ENCODE measurements at places on chromosomes 2 and 18. TPM values are rescaled to one million over a fixed set of nuclear protein-coding genes. Genes with fewer than 3 reads are reported as not detected.

Gene GAL3ST2
- 0.53 TPM for total RNA-seq

Gene CCDC88A
- 9.6 TPM for total RNA-seq

Gene THOC1
- total RNA-seq: 111 TPM

Gene EML4
- total RNA-seq: 82.2 TPM

Gene XDH
- 0.07 TPM for total RNA-seq

DNA sequence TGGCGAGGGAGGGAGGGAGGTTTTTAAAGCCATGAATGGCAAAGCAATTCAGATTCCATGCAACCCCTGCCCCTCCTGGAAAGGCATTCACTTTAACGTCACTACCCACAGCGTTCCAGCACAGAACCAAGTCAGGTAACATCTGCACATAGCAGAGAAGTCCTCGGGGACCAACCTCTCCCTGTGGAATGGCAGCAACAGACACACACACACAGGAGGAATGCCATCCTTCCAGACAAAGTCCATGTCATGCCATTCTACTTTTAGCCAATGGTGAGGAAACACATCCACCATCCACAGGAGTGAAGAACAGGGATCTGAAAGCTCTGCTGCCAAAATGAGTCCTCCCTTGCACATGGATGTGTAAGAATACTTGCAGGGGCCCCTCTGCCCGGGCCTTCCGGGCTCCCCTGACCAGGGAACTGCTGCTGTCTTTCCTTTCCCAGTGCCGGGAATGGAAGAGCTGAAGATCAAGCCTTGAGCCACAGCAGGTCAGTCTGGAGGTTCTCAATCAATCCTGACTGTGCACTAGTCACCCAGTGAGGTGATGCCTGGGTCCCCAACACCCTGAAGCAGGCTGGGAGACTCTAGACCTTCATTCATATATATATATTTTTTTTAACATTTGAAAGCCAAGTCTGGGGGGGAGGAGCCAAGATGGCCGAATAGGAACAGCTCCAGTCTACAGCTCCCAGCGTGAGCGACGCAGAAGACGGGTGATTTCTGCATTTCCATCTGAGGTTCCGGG is 63.7 kb downstream of the UXS1 start:
- H3K4me3 ChIP-seq: no peak overlapping the region
- H3K4me1 ChIP-seq: peaks cover 30% of the 10 kb centered on the region
- H3K36me3 ChIP-seq: peaks cover 13% of the 10 kb centered on the region
- no peak for DNase-seq
- H3K27me3 ChIP-seq: no peaks in the 10 kb centered on the region

DNA sequence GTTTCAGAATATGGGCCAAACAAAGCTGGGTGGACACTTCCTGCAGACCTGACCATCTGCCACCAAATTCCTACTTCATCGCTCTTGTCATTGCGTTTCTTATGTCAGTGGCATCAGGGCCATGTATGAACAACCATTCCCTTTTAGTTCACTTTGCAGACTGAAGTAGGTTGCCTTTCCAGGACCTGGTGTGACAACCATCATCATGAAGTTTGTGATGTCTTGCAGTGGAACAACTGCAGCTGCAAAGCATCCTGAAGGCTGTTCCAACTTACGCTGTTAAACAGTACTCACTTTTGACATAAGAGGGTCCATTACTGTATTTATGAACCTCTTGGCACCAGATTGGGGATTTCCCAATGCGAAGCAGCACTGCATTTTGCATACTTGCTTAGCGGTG is 511.6 kb downstream of the ARHGAP15 start:
- no peak overlapping the region for H3K27ac ChIP-seq
- peaks cover 2% of the 10 kb centered on the region for H3K4me1 ChIP-seq
- no peaks in the 10 kb centered on the region for H3K27me3 ChIP-seq
- DNase-seq: no peak

- no peaks in the 10 kb centered on the region for H3K4me1 ChIP-seq
- H3K4me3 ChIP-seq: no peak overlapping the region
- DNase-seq: no peak
- H3K36me3 ChIP-seq: no peaks in the 10 kb centered on the region
These were observed 479.9 kb upstream of the TNP1 start for GRCh38 chr2:217339753-217340152.

DNA sequence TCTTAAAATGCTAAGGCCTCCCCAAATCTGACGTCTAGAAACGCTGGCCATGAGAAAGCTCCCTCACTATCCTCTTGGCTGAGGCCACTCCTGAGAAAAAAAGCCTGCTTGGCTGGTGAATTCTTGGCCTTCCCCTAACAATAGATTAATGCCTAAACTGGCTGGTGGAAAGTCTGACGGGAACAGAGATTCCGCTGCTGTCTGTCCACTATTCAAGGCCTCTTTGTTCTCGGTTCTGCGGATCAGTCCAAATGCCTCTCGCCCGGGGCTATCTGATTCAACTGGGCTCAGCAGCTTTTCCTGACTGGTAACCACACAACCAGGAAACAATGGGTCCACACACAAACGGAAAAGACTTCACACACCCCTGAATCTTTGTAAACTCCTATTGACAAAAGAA is 27.2 kb downstream of the PXDN start:
- no peak overlapping the region for H3K27ac ChIP-seq
- H3K27me3 ChIP-seq: no peaks in the 10 kb centered on the region
- H3K4me3 ChIP-seq: no peak overlapping the region
- no peaks in the 10 kb centered on the region for H3K36me3 ChIP-seq

DNA sequence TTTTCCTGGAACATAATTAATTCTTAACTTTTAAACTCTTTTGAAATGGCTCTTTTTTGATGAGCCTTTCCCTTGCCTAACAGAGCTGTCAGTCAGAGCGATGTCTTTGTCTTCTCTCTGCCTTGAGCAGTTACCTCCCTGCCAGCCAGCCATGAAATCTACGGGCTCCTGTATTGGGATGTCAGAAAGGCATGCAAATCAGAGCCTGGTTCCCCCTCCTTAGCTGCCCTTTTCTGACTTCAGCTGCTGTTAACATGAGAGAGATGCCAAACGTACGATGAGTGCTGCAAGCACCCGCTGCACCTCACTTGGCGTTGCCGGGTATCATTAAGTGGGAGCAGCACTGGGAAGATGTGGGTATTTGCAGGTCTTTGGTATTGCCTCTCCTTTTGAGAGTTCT is 131.4 kb upstream of the BOD1L2 start:
- no peaks in the 10 kb centered on the region for H3K36me3 ChIP-seq
- H3K4me1 ChIP-seq: peaks cover 27% of the 10 kb centered on the region
- no peak overlapping the region for H3K27ac ChIP-seq
- no peak for DNase-seq
- no peak overlapping the region for H3K4me3 ChIP-seq

DNA sequence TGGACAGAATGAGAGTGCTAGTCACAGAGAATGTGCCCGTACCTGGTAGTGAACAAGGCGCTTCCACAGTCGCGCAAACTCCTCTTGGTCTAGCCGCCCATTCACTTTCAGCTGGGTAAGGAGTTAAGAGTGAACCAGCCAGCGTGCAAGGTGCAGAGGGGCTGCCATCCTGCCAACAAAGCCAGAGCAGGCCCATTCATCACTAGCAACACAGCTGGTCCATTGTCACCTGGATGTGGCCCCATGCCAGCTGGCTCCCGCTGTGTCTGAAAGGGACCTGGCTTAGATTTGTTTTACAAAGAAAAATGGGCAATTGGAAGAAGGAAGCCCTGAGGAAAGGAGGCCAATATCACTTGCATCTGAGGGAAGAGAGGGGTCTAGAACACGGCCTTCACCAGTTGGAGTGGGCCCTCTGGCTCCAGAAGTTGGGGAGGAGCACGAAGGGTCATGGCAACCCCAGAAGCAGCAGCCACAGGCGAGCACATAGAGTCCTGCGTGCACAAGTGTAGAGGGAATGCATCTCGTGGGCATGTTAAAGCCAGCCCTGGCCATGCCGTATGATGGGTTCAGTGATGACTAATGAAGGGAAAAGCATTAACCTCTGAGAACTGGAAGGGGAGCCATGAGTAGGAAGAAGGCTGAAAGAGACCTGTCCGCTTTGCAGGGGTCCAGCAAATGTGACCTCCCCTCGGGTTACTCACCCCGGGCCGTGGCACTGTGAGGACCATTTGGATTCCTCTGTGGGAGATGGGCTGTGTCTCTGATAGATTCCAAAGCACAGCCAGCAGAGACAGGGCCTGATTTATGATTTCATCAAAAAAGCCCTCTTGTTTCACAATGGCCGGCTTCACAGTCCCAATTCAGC is 70.6 kb downstream of the CAPN13 start:
- no peaks in the 10 kb centered on the region for H3K4me1 ChIP-seq
- no peak for DNase-seq
- H3K27me3 ChIP-seq: peaks cover 4% of the 10 kb centered on the region

Measured in activated T-cell treated with anti-CD3 and anti-CD28 coated beads, Interleukin-2, amount 50 U/mL, for 72 hours (primary cell).